ENCODE measurements at places on chromosomes 11 and 22.

- DNase-seq = no peak
Observed at GRCh38 chr11:93000511-93001476, 31.3 kb downstream of the MTNR1B start.

DNA sequence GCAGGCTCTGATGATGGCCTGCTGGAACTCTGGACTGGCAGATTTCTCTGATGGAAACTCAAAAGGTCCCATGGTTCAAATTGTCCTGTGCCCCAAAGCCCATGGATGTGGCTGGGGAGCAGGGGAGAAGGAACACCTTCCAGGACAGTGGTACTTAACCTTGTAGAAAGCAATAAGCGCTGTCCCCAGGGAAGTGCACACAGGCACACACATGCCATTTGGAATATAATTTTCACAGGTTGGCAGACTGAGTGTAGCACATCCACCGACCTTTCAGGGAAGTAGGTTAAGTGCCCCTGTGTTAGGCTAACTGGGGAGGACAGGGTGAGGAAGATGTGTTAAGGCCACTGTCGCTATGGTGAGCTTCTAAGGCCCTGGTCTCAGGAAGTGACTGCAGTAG lies 17.8 kb downstream of the DDX25 start:
- DNase-seq = no peak

DNA sequence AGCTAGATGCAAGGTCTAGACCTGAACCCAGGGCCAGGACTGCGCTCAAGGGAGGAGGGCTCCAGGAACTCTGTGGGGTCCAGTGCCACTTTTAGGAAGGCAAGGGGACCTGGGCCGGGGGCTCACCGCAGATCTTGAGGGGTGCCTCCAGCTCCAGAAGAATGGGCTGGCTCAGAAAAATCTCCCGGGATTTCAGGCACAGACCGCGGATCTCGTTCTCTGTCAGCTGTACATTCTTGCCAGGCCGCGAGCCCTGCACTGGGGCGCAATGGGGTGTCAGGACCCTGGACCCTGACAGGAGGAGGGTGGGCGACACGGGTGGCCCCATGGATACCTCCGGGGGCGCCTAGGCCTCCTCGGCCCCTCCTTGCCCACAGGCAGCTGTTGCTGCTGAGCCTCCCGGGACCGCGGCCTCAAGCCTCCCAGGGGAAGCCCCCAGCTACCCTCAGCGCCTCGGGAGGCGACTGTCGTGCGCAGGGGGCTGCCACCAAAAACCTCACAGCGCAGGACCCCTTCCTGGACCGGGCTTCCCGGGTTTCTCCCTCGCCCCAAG lies 640 bp downstream of the PPP1CA start:
- no peak for DNase-seq

- no peak for DNase-seq
Observed at GRCh38 chr11:67240576-67241389, 25.5 kb upstream of the GRK2 start.

DNA sequence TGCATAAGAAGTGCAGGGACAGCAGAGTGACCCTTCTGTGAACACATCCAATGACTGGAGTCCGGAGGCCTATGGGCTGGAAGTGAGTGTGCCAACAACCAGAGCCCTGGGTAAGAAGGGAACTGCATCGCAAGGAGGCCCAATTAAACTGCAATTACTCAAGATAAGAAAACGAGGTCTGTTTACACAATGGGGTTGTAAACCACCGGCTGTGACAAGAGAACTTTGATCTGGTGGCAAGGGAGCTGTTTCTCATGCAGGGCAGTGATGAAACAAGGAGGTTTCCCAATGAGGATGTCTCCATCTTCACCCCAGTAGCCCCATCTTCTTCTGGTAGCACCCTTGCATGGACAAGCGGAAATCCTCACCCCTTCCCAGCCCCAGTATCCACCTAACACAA lies 21.5 kb downstream of the ETS1 start:
- no peak for DNase-seq
